ENCODE measurements at places on chromosomes 2 and 18.

DNA sequence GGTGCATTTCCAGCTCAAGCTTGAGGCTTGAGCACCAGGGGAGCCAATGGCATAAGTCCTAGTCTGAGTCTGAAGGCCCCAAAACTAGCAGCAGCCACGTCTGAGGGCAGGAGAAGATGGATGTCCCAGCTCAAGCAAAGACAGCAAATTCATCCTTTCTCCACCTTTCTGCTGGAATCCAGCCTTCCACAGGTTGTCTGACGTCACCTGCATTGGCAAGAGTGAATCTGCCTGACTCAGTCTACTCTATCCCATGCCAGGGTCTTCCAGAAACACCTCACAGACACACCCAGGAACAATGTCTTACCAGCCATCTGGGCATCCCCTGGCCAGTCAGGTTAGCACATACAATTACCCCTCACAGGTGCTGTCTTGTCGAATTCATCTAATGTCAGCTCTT is 76.2 kb upstream of the SOX11 start:
- DNase-seq = no peak

GRCh38 chr2:163436963-163437362 is 298.8 kb downstream of the FIGN start:
- DNase-seq = no peak

DNA sequence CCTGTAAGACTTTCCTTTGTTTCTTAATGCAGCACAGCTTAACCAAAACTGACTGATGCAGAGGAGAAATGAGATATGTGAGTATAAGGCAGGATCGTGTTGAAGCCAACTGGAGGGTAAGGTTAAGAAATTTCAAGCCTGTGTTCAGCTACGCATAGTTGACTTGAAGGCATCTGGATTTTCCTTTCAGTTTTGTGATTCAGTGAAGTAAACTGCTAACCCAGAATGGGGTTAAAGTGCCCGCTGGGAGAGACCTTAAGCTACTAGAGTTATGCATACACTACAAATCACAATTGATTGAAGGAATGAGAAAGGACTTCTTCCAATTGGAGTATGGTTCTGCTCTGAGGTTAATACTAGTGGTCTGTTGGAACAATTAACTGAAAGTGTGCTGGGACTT is 22.6 kb downstream of the THSD7B start:
- DNase-seq = no peak

DNA sequence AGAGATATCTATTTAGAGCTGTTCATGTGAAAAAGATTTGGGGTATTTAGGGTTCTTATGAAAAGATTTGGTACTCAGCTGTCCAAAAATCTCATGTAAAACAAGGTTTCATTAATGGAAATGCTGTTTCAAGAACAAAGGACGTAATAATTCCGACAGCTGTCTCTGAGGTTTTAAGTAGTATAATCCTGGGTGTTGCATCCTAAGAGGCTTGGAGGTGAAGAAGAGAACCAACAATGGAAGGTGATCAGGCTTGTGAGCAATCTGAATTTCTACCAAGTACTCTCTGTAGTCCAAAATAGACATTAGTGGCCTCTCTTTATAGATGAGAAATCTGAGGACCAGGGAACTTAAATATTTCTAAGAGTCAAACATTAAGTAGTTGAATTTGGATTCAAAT is 205.1 kb downstream of the BABAM2 start:
- DNase-seq = no peak

DNA sequence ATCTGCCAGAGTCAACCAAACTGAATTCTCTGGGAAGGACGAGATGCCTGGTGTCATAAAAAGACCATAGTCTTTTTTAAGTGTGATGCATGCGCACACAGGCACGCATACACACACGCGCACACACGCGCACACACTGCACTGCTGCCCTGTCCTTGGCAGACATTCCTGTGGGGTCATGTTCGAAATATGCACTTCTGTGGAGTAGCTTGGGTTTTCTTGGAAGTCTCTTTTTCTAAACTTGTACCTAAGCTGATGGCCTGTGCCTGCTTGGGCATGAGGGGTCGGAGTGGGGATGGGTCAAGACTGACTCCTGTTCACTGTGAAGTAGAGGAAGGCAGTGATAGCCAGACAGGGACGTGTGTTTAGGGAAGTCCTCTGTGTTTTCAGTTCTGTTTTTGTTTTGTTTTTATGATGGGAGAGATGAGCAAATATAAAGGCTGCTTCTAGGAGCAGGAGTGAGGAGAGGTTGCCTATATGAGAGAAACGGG is 4.0 kb upstream of the RMC1 start:
- no peak for DNase-seq
